ENCODE measurements at places on chromosomes 12 and 14. TPM values are rescaled to one million over a fixed set of nuclear protein-coding genes. Genes with fewer than 3 reads are reported as not detected.

Gene TEAD4
- 7.6 TPM for total RNA-seq

Gene PRB2
- not detected for total RNA-seq

Gene LUM
- total RNA-seq, result 34.6 TPM

DNA sequence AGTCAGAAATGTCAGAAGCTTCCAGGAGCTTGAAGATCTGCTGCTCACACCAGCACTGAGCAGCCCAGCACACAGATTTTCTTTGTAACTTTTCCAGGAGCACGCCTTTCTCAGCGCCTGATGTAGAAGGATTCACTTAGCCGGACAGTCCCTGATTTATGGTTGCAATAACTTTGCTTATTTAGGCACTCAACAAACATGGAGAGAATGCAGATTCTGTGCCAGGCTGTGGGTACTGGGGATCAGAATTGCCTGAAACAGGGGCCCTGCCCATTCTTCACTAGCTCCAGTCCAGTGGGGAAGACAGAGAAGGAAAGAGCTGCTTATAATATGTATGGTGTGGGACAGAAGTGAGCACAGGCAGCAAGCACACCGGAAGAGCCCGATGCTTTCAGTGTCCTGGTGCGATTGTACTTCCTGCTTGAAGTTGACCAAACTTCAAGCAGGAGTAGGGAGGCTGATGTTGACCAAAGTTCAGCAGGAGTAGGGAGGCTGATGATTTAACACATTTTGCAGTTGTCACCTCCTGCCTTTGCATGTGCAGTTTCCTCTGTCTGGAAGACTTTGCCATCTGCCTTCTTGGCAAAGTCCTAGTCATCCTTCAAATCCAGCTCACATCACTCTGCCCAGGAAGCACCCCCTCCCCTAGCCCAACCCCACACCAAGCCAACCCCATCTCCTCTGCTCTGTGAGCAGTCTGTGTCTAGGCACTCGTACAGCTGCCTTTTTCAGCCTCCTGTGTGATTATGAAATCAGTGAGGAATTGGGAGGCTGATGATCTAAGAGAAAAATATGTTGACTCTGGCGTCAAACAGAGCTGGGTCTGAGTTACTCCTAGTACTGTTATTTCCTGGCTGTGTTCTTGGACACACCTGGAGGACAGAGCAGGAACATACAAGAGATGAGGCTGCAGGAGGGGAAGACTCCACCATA lies 12.0 kb upstream of the PRIMA1 start:
- DNase-seq, result no peak

GRCh38 chr14:32422440-32422839 lies 93.3 kb downstream of the AKAP6 start:
- no peak for DNase-seq

GRCh38 chr12:81077686-81078441 lies at the start of gene ACSS3:
TSS of gene ACSS3 (plus strand) at chr12:81078079. CDS start at chr12:81078121, 42 bp downstream.
- DNase-seq, result peak; percentile 81

DNA sequence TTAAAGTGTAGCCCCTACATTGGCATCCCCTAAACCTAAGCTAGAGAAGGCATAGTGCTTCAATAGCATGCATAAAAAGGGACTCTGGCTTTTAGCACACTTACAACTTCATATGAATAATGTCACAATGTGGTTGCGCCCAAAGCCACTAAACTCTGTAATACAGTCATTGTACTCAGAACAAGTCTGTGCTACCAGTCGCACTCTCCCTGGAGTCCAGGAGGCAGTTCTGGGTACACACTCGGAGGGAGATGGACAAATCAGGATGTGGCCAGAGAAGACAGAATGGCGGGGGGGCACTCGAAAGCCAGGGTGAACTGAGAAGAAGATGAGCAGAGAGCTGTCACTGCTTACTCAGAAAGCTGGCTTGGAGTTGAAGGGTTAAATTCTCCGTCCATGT lies 10.6 kb downstream of the SAMD4A start:
- DNase-seq, result no peak

DNA sequence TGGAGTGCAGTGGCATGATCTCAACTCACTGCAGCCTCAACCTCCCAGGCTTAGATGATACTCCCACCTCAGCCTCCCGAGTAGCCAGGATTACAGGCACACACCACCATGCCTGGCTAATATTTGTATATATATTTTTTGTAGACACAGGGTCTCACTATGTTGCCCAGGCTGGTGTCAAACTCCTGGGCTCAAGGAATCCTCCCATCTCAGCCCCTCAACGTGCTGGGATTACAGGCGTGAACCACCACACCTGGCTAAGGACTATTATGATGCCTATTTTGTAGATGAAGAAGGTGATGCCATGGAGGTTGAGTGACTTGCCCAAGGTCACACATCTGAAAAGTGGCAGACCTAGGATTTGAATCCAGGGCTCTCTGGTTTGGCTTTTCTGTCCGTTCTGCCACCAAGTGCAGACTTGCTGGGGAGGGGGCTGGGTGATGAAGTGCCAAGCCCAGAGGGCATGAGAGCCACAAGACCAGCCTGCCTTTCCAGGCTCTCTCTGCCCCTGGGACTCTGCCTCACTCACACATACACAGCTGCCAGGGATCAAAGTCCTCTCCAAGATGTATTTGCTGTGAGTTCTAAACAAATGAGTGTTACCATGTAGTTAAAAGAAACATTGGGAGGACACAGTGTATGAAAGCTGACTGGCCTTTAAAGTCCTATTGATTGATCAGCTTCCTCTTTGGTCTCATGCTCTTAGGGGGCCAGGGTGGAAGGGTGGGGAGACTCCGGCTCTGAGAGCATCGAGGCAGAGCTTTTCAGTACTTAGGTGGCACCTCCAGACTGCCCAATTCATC lies 21.3 kb upstream of the RBM19 start:
- DNase-seq, result no peak

DNA sequence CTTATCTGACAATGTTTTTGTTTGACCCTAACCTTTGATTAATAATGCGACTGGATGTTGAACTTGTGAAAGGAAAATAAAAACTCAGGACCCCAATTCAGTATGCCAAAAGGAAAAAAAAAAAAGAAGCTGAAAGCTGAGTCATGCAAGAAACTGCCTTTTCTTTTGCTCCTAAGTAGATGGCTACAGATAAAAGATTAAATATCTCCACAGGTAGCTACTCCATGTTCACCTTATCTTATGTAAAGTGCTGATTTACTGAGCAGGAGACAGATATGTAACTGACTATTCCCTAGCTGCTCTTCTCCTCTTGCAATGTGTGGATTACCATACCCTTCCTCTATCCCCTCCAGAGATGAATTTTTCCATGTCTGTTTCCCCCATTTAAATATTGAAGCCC lies 30.8 kb upstream of the TCL1B start:
- no peak for DNase-seq

DNA sequence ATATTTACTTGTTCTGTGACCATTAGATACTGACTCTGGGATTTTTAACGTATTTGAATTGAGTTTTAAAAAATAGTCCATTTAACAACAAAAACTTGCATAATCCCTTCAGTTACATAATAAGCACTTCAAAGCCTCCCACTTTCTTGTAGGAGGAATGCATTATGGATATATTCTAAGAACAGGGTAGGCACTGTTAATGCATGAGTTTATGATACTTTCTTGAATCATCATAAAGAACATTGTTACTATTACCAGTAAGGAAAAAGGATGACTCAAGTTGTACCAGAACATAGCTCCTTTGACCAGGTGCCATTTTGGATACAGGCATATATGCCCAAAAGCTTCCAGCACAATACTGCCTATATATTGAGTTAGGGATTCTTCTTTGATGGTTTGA lies 671.4 kb downstream of the GALC start:
- no peak for DNase-seq

DNA sequence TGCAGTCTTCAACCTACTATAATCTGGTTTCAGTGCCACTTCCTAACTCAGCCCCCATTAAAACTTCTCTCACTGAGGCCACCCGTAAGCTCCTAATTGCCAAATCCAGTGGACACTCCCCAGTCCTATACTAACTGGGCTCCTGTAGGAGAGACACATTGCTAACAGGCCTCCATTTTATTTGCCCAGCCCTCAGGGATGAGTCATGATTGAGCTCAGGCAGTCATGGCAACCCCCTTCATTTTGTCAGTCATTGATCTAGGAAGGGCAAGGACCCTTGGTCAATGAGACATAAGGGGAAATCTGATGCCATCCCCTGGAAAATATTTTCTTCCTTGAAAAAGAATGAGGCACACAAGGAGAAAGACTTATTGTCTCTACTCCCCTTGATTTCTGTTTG lies 70.1 kb upstream of the HIF1A start:
- DNase-seq, result no peak

DNA sequence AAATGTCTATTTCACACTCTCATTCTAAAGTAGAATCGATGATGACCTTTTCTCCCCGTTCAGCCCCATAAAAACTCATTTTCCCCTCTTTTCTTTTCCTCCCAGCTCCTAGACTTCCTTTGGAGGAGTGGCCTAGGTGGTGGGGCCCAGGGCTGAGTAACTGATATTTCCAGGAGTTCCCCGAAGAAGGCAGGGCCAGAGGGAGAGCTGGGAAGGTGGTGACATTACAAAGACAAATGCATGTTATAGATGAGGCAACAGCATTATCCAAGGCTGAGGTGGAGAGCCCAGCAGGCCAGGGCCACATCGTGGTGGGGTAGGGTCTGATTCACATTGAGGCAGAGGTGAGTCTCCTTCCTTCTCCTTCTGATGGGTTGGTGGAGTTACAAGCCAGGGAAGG lies 22.2 kb upstream of the HDAC7 start:
- no peak for DNase-seq

DNA sequence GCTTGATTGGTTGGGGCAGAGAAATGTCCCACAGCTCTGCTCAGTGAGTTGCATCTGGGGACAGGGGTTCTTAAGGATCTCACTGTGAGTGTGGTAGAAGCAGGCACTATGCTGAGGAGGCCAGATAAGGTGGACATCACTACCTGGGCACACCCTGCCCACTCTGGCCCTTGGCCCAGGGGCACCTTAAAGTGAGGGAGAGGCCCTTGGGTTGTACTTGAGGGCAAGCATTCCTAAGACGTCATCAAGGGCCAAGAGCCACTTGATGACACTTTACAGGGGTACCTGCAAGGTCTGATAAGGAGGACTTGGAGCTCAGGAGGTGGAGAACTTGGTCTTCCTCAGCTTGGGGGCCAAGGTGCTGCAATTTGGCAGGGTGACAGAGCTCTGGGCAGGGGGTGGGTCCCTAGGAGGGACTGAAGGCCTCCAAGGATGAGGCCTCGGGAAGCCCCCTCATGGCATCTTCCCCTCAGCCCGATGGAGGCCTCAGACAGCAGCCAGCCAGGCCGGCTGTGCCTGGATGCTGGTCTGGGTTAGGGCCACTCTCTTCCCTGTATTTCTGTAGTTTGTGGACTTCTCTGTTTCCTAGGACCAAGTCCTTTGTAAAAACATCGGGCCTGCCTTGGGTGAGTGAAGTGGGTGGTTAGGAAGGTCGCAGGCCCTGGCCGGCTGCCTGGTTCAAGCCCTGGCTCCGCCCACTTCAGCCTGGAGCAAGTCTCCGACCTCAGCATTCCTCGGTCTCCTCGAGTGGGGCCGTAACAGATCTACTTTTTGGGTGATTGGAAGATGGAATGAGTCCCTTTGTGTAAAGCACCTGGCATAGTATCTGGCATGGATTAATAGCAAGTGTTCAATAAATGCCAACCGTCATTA lies 24.8 kb downstream of the GPR68 start:
- peak; percentile 58 for DNase-seq

GRCh38 chr12:131030472-131031328 lies 77.0 kb downstream of the ADGRD1 start:
- DNase-seq, result no peak

DNA sequence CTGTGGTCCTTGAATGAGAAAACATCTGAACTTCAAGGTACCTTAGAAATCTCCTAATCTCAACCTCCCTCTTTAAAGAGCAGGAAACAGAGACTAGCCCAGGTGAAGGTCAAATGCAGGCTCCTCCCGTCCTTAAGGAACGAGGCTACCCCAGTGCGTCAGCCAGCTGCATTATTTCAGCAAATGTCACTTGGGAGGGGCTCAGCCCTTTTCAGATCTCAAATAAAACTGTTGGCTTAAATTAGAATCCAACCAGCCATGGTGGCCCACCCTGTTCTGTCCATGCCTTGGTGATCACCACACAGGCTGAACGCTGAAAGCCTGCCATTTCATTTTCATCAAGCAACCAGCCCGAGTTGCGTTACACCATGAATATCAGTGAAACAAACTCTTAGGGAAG lies 7.0 kb downstream of the SYNE3 start:
- DNase-seq, result no peak

GRCh38 chr12:23758608-23759007 lies 190.9 kb downstream of the SOX5 start:
- no peak for DNase-seq

DNA sequence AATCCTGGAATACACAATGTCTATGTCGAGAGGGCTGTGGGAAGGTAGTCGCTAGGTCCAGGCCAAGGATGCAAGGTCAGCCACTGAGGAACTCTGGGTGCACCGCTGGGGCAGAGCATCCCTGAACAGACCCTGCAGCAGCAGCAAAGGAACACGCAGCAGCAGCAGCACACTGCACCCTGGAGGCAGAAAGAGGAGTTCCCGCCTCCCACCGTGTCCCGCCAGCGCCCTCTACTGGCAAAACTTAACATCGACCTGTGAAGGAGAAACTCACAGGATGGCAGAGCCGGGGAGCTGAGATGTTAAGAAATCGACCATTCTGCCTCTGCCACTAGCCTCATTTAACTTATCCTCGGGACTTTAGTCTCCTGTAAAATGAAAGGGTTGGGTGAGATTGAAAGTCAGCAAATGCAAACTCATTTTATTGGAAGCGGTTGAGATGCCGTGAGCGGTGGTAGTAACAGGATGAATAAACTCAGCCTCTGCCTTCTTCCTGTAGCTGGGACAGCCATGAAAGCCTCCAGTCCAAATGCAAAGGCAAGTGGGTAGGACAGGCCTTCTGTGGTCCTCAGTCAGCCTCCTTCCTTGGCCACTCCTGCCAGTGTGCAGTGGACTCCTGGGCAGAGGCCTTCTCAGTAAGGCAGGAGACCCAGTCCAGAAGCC lies 45.6 kb downstream of the STAB2 start:
- no peak for DNase-seq

DNA sequence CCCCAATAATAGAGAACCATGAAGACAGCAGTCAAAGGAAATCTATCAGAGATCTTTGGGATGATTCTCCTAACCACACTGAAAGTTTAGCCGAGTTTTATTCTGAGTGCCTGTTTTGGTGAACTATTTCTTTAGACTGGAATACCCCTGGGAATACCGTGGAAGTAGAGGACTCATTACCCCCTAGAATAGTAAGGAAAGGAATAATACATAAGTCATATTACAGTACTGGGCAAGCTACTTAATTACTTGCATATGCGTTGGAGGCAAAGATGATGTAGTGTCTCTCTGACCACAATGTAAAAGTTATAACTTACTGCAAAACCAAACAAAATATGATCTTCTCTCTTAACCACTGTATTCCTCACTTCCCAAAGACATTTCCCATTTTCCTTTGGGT lies 25.5 kb downstream of the ZC2HC1C start:
- no peak for DNase-seq
